ENCODE measurements at places on chromosomes 7 and 10.

GRCh38 chr7:157897681-157898080 lies 560.9 kb downstream of the DNAJB6 start:
- DNase-seq: no peak

GRCh38 chr10:132428486-132428995 lies 31.5 kb downstream of the PWWP2B start:
- no peak for DNase-seq

GRCh38 chr7:159118623-159119022 lies 26.0 kb downstream of the VIPR2 start:
- no peak for DNase-seq

DNA sequence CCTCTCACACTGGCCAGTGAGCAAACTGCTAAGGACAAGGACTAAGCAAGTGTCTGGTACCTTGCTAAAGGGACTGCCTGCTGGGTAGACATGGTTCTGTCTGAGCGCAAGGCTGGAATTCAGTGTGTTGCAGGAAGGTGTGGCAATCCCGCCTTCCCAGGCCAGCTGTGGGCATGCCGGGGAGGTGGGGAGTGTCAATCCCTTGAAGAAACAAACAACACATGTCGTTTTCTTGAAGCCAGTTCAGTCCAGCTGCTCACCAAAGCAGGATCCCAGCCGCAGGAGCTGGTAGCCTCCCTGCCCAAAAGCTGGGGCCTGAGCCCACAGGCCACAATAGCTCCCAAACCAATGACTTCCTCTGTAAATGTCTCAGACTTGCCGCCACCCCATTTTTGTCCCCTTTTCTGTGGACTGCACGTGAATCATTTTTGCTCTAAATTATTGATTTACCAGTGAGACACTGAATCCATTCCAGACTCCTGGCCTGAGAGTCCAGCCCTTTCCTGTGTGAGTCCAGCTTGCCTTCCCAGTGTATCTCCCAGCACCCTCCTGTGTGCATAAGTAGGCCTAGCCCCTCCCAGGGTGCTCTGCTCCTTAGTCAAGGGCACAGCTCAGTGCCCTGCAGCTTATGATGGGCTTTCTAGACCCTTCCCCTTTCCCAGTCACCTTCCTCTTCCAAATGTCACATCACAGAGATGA lies 166.8 kb downstream of the RGS10 start:
- peak; percentile 12 for DNase-seq

- no peak for DNase-seq
Observed at GRCh38 chr7:49845626-49846025, 72.2 kb downstream of the VWC2 start.

GRCh38 chr10:63666836-63667383 lies 145.7 kb downstream of the REEP3 start:
- no peak for DNase-seq

GRCh38 chr10:44927352-44927751 lies 16.2 kb downstream of the TMEM72 start:
- no peak for DNase-seq

GRCh38 chr10:80290474-80291220 lies 1.2 kb upstream of the MAT1A start:
- DNase-seq: peak; percentile 5

All from ACHN (cell line).